Gastroesophageal sphincter (tissue), 4 donors: ENCODE measurements at places on chromosomes 2 and 18.

- peak; percentile 40 for ATAC-seq
Measured at GRCh38 chr2:28390241-28390745, 2.4 kb upstream of the FOSL2 start.

DNA sequence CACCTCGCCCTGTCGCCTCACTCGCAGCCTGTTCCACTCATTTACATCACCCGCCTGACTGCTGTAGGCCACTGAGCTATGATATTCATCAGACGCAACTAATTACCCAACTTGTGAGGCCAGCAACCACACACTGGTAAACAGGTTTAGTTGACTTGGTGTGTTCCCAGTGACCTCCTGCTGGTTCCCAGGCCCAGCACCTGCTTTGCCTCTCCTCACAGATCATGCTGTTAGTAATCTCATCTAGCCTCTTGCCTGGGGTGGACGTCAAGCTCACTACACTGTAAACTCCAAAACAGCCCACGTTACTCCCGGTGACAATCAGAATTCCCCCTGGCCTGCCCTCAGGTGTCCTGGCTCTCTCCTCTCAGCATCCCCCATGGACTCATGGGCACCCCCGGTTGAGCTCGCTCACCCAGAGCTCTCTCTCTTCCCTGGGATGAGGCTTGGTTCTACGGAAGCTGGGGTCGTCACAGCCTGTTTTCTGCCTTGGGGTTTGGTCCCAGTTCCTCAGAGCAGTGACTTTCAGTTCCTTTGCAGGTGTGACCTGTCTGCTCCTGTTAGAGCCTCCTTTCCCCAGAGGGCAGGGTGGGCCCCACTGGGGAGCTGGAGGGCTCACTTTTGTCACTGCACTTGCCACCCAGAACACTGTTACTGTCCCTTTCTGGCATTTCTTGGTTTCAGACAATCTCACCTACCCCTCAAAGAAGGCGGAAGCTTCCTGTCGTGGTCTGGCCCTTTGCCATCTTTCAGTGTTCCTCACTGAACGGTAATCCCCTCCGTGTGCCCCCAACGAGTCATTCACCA lies 40.3 kb downstream of the INPP5D start:
- ATAC-seq: no peak

DNA sequence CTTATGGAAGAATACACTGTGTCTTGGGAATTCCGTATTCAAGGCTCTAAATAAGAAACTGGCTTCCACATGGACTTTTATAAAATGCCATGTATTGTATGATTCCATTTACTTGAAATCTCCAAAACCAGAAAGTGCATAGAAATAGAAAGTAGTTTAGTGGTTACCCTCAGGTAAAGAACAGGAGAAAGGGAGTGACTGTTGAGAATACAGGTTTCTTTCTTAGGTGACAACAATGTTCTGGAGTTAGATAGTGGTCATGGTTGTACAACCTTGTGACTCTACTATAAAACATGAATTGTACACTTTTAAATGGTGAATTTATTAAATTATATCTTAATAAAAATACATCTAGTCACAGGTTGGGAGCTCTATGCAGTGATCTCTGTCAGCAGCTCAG lies 481.8 kb downstream of the SPAG16 start:
- no peak for ATAC-seq

- ATAC-seq: no peak
Measured at GRCh38 chr18:12843420-12844350, 40.4 kb downstream of the PTPN2 start.

- peak; percentile 68 for ATAC-seq
Measured at GRCh38 chr2:24768601-24769000, 24.6 kb downstream of the PTRHD1 start.

GRCh38 chr2:16123421-16123820 lies 183.1 kb downstream of the MYCN start:
- no peak for ATAC-seq

GRCh38 chr2:28250006-28250405 lies 142.7 kb upstream of the FOSL2 start:
- ATAC-seq: no peak

GRCh38 chr2:24492421-24493279 lies 1.6 kb downstream of the NCOA1 start:
- ATAC-seq: no peak

DNA sequence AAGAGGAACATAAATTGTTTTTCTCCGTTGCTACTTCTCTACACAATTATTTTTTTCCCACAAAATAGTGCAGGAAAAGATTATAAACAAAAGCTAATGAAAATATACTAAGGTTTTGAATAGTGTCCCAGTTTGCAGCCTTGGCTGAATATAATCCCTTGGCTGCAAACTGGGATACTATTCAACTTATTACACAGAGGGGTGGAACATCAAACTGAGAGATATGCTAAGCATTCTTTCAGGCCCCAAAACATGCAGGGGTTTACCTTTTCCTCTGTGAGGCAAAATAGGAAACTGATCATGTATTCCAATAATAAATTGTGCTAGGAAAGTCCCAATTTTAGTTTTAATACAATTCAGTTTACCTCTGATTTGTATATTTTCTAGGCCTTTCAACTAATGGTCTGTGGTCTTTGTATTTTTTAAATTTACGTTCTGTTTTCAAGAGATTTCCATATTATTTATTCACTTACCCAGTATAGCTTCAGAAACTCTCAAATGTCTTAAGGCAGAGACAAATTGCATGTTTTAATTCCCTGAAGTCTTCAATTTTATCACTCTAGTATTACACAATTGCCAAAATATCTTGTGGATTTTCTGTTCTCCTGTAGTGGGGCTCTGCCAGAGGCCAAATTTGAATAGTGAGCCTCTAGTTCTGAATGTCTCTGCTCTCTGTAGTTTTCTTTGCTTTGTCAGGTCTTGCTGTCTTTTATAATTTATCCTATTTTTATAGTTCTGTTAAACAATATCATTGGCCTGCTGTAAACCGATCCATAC lies 63.9 kb downstream of the PPP1R1C start:
- peak; percentile 39 for ATAC-seq

DNA sequence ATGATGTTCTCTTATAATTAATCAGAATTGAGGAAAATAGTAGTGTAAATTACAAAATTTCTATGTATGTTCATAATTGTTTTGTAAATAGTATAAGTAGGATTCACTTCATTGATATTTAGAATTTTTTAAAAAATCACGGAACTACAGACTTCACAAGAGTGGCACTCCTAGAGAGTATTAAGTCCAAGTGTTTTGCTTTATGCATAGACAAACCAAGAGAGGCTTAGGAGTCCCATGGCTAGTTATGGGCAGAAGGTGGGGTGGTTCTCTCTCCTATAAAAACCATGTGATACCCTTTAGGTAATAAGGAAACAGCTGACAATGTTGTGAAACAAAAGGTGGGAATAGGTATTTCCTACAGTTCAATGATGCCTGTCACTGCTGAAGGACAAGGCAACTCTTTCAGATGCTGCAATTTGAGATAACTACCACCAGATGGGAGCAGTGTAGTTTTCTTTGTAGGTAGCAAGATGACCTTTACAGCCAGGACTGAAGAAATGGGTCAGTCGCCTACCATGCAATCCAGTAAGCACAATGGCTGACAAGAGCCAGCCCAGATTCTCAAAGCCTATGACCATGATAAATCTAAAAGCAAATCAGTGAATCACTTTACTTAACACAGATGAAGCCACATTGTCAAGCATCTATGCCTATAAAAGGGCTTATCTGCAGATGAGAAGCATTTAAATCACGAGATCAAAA lies 83.9 kb downstream of the AAK1 start:
- ATAC-seq: peak; percentile 63

GRCh38 chr2:56448403-56449001 lies 264.7 kb downstream of the CCDC85A start:
- no peak for ATAC-seq

- no peak for ATAC-seq
Measured at GRCh38 chr18:57710226-57710625, 88.6 kb upstream of the NARS1 start.

DNA sequence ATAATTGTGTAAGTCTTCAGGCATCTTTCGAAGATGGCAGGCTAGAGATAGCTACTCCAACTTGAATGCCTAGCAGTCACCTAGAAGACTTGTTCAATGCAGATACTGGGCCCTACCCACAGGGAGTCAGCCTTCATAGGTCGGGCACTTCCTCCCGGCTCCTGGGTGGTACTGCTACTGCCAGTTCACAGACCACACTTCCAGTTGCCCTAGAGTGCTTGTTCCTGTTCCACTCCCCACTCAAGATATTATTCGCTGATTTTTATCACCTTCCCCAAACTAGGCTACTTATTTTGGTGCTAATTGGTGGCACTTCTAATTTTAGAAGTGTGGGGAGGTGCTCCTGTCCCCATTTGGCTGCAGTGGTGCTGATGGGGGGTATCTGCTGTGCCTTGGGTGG lies 34.2 kb downstream of the INPP4A start:
- no peak for ATAC-seq
